ENCODE measurements at places on chromosomes 11 and 22. TPM values are rescaled to one million over a fixed set of nuclear protein-coding genes. Genes with fewer than 3 reads are reported as not detected.

- DNase-seq: no peak
Observed at GRCh38 chr22:30413745-30414524, 11.6 kb upstream of the MTFP1 start.

GRCh38 chr11:55966391-55966790 lies 3.4 kb downstream of the OR10AG1 start:
- DNase-seq: no peak

Gene TBRG1
- total RNA-seq: 26.6 TPM

- DNase-seq: no peak
Observed at GRCh38 chr11:28702450-28702790, 594.2 kb downstream of the METTL15 start.

DNA sequence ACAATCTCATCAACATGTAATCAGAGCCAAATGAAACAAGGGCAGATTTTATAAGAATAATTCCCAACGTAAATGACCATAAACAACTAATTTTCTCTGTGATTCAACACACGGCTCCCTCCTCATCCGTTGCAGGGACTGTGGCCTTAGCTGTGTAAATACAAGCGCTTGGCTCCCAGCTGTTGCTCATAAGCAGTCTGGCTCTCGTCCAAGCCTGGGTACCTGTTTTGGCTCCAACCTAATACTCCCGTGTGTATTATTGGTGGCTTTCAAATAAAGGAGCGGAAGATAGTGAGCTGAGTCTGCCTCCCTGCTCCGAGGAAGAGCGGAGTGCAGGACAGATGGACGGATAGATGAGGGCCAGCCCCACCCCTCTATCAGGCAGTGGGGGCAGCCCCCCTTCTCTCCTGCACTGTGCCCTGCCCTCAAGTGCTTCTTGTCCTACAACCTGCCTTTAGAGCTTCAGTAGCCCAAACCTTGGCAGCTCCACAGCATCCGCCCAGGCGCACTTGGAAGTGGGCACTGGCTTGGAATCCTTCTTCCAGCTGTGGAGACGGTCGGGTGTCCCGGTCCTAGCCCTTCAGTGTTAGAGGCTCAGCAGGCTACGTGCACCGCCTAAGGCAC lies 670.9 kb downstream of the BRD1 start:
- DNase-seq: peak; percentile 60

GRCh38 chr22:50268655-50269113 lies 1.5 kb downstream of the MAPK11 start:
- DNase-seq: no peak

Gene C11orf42
- not detected for total RNA-seq

Gene OVOL1
- total RNA-seq: 34.3 TPM

Gene CEND1
- 2.2 TPM for total RNA-seq

Gene RPS3
- 2,122 TPM for total RNA-seq

Gene ZP1
- not detected for total RNA-seq

Gene HTATIP2
- total RNA-seq: 148 TPM

GRCh38 chr22:48097723-48098122 lies 1335.3 kb downstream of the TBC1D22A start:
- no peak for DNase-seq

Gene TMPRSS4
- total RNA-seq: 243 TPM

Gene APOL5
- not detected for total RNA-seq

DNA sequence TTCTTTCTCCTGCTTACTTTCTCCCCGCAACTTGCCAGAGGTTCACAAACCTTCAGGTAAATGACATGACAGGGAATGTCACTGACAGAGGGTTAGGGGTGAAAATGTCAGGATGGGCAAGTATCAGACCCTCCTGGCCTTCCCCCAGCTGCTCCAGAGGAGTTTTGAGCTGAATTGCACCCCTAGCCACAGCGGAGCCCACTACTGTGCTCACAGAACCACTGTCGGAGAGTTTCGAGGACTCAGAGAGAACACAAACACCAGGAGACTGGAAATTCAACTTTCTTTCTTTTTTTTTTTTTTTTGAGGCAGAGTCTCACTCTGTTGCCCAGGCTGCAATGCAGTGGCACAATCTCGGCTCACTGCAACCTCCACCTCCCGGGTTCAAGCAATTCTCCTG lies 21.5 kb upstream of the P2RY2 start:
- peak; percentile 18 for DNase-seq

- DNase-seq: no peak
Observed at GRCh38 chr11:12981676-12982522, 27.2 kb upstream of the RASSF10 start.

DNA sequence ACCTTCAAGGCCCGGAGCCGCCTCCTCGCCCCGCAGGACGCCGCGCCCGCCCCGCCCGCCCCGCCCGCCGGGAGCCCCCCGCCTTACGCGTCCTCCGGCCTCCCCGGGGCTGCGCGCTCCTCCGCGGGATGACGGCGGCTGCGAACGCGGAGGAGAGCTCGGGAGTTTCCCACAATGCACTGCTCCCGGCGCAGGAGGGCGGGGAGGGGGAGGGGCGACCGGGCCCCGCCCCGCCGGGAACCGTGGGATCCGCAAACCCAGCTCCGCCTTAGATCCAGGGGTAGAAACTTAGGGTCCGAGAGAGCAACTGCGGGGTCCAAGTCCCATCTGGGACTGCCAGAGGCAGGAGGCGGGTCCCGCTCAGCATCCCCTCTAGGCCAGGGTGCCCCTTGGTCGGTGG lies at the start of gene CEND1:
CEND1 (minus strand) TSS at position 148 of the 400 bp plus-strand sequence. CDS start 1,514 bp downstream, outside the sequence.
- DNase-seq: no peak

DNA sequence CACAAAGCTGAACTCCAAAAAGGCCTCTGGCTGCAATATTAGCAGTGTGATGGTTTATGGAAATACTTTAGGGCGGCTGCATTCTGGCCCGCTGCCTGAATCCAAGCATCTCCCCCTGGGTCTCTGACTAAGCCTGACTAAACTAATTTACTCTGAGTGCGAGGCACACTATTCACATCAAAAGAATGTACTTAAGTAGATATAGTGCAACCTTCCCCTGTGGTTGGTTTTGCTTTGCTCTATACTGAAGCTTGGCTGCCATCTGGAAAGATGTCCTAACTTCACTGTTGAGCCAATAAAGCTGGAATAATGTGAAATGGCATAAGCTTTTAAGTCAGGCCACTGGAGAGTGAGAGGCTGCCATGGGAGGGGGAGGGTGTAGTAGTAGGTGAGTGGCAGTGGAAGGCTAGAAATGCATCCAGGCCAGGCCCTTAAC lies 321.6 kb downstream of the AASDHPPT start:
- DNase-seq: peak; percentile 1

GRCh38 chr11:131370090-131370751 lies at the start of gene NTM:
Gene NTM, plus strand, starts transcription at chr11:131370615.
- DNase-seq: no peak

Gene SYT12
- not detected for total RNA-seq

- peak; percentile 39 for DNase-seq
Observed at GRCh38 chr11:69444381-69445130, 36.9 kb upstream of the LINC01488 start.

DNA sequence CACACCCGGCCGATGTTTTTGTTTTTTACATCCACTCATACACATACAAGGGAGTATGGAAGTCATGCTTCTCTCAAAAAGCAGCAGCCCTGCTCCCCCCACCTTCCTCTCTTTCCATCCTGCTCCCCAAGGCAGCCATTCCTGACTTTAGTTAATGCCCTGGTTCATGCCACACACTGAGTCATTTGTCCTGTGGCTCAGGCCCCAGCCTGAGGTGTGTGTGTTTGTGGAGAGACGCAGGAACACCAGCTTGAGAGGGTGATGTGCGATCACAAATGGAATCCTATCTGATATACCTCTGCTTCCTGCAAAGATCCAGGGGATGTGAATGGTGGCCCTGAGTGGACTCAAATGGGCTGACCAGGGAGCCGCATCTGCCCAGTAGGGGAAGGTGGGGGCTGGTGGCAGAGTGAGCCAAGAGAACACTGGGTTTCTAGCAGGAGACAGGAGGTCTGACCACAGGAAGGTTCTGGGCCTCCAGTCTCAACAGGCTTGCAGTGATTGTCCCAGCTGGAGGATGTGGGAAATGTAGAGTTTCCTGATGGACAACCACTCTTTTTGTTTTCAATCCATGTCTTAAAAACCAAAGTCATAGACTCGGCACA lies 86.7 kb downstream of the OSBP2 start:
- DNase-seq: no peak

DNA sequence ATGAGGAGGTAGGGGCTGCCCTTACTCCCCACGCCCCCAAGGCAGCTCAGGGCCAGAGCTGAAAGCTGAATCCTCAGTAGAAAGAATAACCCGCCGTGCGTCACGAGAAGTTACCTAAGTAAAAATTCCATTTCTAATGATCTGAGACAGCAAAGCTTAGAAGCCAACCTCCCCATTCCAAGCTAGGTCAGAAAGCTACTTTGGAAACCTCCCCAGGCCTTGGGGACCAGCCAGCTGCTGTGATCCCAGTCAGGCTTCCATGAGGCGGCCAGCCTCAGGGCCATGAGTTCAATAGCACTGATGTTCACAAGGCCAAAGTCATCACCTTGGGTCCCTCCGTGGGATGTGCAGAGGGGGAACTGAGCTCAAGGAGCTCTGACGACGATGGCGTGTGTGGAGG lies 6.9 kb downstream of the SHISAL1 start:
- no peak for DNase-seq

Gene KDM4D
- total RNA-seq: 0.46 TPM

Gene POU2AF2
- 1.0 TPM for total RNA-seq

DNA sequence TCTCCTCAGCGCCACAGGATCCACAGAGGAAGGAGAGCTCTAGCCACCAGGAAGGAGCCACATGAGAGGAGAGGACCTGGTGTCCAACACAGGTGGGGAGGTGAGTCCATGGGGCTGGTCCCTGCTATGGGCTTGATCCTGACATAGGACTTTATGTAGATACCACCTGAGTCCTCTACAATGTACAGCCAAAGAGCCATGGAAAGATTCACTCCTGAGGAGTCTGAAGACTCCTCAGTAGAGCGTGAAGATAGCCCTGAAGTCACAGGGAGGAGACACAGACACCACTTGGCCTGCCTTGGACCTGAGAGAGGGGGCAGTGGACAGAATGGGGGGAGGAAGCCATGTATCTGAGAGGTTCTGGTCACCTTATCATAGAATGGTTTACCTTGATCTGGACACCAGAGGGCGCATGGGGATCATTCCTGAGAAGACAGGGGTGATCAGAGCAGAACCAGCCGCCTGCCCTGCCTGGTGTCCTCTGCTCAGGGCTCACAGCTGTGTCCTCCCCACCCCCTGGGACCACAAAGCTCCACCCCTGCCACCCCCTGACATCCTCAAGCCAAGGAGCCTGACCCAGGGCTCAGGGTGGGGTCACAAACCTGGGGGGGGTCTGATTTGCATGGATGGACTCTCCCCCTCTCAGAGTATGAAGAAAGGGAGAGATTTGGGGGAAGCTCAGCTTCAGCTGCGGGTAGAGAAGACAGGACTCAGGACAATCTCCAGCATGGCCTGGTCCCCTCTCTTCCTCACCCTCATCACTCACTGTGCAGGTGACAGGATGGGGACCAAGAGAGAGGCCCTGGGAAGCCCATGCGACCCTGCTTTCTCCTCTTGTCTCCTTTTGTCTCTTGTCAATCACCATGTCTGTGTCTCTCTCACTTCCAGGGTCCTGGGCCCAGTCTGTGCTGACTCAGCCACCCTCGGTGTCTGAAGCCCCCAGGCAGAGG lies 77.0 kb downstream of the ZNF280B start:
- peak; percentile 78 for DNase-seq

DNA sequence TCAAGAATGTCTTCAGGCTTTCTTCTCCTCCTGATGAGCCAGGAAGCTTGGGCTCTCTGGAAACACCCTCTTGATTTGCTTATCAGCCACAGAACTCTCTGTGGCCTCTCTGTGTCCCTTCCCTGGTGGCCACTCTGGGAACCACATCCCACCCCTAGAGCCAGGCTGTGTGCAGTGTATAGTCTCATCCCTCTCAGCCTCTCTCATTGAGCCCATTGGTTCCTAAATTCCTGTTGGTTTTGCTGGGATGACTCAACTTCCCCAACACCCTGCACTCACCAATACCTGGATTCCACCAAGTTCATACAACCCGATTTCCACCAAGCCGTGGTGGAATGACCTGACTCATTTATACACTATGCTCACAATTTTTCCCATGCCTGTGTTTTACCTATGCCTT lies 5.2 kb downstream of the IRAG1 start:
- DNase-seq: no peak

Gene GATD1
- 57.4 TPM for total RNA-seq

Measured in mucosa of descending colon (tissue), 3 donors.